ENCODE measurements at places on chromosomes 7 and 10. TPM values are rescaled to one million over a fixed set of nuclear protein-coding genes. Genes with fewer than 3 reads are reported as not detected.

SLC18A2 gene
- total RNA-seq: 0.92 TPM

AKR1C8 gene
- total RNA-seq: 0.27 TPM

CHAT gene
- total RNA-seq: not detected

GFRA1 gene
- not detected for total RNA-seq

HELLS gene
- 10.3 TPM for total RNA-seq

DRGX gene
- total RNA-seq: not detected

LIPK gene
- not detected for total RNA-seq

CNPY1 gene
- total RNA-seq: not detected

MUC12 gene
- total RNA-seq: 0.60 TPM

EMX2 gene
- total RNA-seq: not detected

TMEM139 gene
- total RNA-seq: 0.27 TPM

FAM13C gene
- not detected for total RNA-seq

DNA sequence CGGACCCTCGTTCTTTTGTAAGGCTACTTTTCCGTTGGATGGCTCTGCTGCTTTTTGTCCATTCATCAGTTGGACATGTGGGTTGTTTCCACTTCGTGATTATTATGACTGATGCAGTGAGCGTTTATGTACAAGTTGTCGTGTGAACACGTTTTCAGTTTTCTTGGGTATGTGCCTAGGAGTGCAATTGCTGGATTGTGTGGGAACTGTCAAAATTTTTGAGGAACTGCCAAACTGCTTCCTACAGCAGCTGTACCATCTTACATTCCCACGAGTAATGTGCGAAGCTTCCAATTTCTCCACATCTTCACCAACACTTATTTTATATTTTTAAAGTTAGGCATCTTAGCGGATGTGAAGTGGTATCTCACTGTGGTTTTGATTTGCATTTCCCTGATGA is 10.4 kb downstream of the FKBP6 start:
- no peak for DNase-seq
- no peak overlapping the region for H3K4me3 ChIP-seq
- H3K27me3 ChIP-seq: no peaks in the 10 kb centered on the region

- H3K27me3 ChIP-seq: no peaks in the 10 kb centered on the region
- H3K27ac ChIP-seq: no peak overlapping the region
- no peak overlapping the region for H3K4me3 ChIP-seq
These were observed 103.5 kb upstream of the FAM3C start for GRCh38 chr7:121499624-121500023.

GRCh38 chr10:30529373-30529998 is 95.5 kb downstream of the MAP3K8 start:
- no peaks in the 10 kb centered on the region for H3K27me3 ChIP-seq
- peaks cover 63% of the 10 kb centered on the region for H3K4me1 ChIP-seq
- H3K36me3 ChIP-seq: no peaks in the 10 kb centered on the region
- DNase-seq: peak; percentile 89
- H3K27ac ChIP-seq: peak overlapping the region; percentile 89

- no peaks in the 10 kb centered on the region for H3K4me1 ChIP-seq
- H3K4me3 ChIP-seq: no peak overlapping the region
- no peaks in the 10 kb centered on the region for H3K36me3 ChIP-seq
- DNase-seq: no peak
- H3K27ac ChIP-seq: no peak overlapping the region
These were observed 231.5 kb downstream of the TNS3 start for GRCh38 chr7:47350425-47350824.

DNA sequence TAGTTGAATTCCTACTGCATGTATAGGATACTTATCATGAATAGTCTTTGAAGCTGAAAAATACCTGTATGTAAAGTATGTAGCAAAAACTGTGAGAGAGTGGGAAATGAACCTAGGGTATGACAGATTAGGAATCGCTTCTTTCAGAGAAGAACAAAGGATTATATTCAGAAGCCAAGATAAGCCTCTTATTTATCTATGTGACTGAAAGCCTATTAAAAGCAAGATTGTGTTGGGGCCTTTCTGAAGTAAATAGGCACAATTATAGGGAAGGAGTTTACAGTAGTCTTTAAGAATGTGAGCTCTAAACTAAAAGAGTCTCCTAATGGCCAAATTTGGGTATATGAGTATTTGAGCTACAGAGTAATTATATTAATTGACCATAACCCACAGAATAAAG is 102.1 kb downstream of the MTERF1 start:
- H3K4me3 ChIP-seq: no peak overlapping the region
- no peaks in the 10 kb centered on the region for H3K27me3 ChIP-seq
- H3K4me1 ChIP-seq: no peaks in the 10 kb centered on the region
- DNase-seq: no peak

DNA sequence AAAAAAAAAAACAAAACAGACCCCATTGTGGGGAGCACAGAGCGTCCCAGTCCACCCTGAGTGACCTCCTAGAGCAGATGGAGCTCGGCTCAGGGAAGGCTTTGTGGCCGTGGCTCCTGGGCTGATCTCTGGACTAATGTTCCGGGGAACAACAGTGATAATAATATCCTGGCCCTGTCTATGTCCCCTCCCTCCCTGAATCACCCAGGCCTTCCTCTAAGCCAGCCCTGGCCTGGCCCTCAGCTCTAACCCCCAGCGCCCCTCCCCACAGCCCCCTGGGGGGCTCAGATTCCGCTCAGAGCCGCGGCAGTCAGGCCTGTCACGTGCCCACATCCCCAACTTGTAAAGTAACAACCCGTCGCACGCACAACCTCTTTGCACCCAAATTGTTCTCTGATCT is 48.3 kb downstream of the MICALL2 start:
- peaks cover 11% of the 10 kb centered on the region for H3K27me3 ChIP-seq
- peaks cover 15% of the 10 kb centered on the region for H3K4me1 ChIP-seq
- no peak overlapping the region for H3K27ac ChIP-seq
- DNase-seq: no peak
- no peak overlapping the region for H3K4me3 ChIP-seq

DNA sequence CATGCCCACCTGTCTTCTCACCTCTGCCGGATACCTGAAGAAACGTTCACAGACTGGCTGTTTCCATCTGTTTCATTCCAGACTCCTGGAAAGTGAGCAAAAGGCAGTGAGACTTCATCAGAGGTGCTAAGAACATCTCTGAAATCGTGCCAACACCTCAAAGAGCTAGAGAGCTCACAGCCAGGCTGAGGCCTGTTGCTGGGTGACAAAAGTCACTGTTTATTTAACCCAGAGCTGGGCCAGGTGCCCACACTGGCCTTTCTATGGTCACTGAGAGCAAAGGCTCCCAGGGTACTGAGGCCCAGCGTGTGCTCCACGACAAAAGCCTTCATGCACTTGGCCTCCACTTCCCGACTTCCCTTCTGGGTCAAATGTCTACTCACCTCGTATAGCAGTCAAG is 3.7 kb upstream of the NANOS1 start:
- no peaks in the 10 kb centered on the region for H3K27me3 ChIP-seq
- peaks cover 10% of the 10 kb centered on the region for H3K4me1 ChIP-seq
- DNase-seq: no peak
- no peak overlapping the region for H3K4me3 ChIP-seq
- no peaks in the 10 kb centered on the region for H3K36me3 ChIP-seq
- no peak overlapping the region for H3K27ac ChIP-seq

GRCh38 chr7:117718116-117718835 is 155.0 kb downstream of the CTTNBP2 start:
- no peaks in the 10 kb centered on the region for H3K4me1 ChIP-seq
- no peak overlapping the region for H3K27ac ChIP-seq
- no peak overlapping the region for H3K4me3 ChIP-seq
- DNase-seq: no peak
- no peaks in the 10 kb centered on the region for H3K27me3 ChIP-seq

- no peak for DNase-seq
- no peaks in the 10 kb centered on the region for H3K27me3 ChIP-seq
- H3K4me3 ChIP-seq: no peak overlapping the region
- H3K4me1 ChIP-seq: peaks cover 2% of the 10 kb centered on the region
- no peak overlapping the region for H3K27ac ChIP-seq
- no peaks in the 10 kb centered on the region for H3K36me3 ChIP-seq
These were observed 44.8 kb downstream of the MALSU1 start for GRCh38 chr7:23343806-23344475.

DNA sequence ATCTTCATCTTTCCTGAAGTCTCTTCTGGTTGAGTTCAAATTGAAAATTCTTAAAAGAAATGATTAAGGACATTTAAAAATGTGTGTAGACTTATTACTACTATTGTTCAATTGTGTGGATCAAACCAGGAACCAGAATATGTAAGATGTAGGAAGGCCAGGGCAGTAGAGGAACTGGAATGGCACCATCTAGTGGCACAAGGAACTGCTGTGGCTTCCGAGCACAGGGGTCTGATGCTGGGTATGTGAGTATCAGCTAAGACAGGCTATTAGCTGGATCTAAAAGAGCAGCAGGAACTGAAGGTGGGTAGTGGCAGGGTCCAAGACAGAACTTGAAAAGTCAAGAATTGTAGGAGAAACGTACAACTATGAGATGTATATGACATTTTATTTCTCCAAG is 247.3 kb downstream of the SEMA3A start:
- no peaks in the 10 kb centered on the region for H3K27me3 ChIP-seq
- no peak overlapping the region for H3K4me3 ChIP-seq
- no peaks in the 10 kb centered on the region for H3K36me3 ChIP-seq
- H3K27ac ChIP-seq: no peak overlapping the region
- DNase-seq: no peak

- H3K4me3 ChIP-seq: no peak overlapping the region
- no peak for DNase-seq
- no peak overlapping the region for H3K27ac ChIP-seq
- H3K36me3 ChIP-seq: no peaks in the 10 kb centered on the region
These were observed 11.1 kb upstream of the HERPUD2 start for GRCh38 chr7:35705932-35706461.

- peak overlapping the region; percentile 11 for H3K4me3 ChIP-seq
- peaks cover 38% of the 10 kb centered on the region for H3K4me1 ChIP-seq
- H3K27ac ChIP-seq: no peak overlapping the region
- H3K36me3 ChIP-seq: no peaks in the 10 kb centered on the region
These were observed 10.8 kb upstream of the PVRIG start for GRCh38 chr7:100208911-100209408.

- H3K27ac ChIP-seq: no peak overlapping the region
- DNase-seq: no peak
- H3K27me3 ChIP-seq: no peaks in the 10 kb centered on the region
- no peaks in the 10 kb centered on the region for H3K4me1 ChIP-seq
These were observed 126.6 kb downstream of the TRRAP start for GRCh38 chr7:99004781-99005500.

DNA sequence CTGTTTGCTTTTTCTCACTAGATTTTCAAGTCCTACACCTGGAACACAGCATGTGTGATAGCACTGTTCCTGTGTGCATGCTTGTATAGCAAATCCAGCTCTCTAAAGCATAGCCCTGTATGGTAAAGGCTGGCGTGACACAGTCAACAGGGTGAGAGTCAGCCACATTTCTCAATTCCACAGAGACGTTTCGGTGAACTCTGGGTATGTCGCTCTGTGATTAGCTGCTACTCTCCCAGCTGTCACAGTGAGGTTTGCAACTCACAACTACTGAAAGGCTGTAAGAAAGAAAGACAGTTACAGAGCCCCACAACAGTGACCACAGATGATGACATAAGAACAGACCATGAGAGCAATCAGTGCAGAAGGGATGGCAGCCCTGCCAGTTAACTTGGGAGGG is 170.6 kb upstream of the IMMP2L start:
- H3K4me3 ChIP-seq: no peak overlapping the region
- DNase-seq: no peak
- no peaks in the 10 kb centered on the region for H3K27me3 ChIP-seq
- no peak overlapping the region for H3K27ac ChIP-seq
- no peaks in the 10 kb centered on the region for H3K4me1 ChIP-seq

- H3K4me1 ChIP-seq: no peaks in the 10 kb centered on the region
- no peak overlapping the region for H3K4me3 ChIP-seq
- no peaks in the 10 kb centered on the region for H3K27me3 ChIP-seq
- no peak overlapping the region for H3K27ac ChIP-seq
- H3K36me3 ChIP-seq: no peaks in the 10 kb centered on the region
- DNase-seq: no peak
These were observed 243.0 kb upstream of the GLI3 start for GRCh38 chr7:42479816-42480633.

- H3K27ac ChIP-seq: peak overlapping the region; percentile 60
- peaks cover 39% of the 10 kb centered on the region for H3K4me1 ChIP-seq
- no peak for DNase-seq
- H3K4me3 ChIP-seq: peak overlapping the region; percentile 60
- no peaks in the 10 kb centered on the region for H3K27me3 ChIP-seq
- peaks cover 19% of the 10 kb centered on the region for H3K36me3 ChIP-seq
These were observed 631 bp downstream of the HPS6 start for GRCh38 chr10:102065561-102066398.

- no peaks in the 10 kb centered on the region for H3K36me3 ChIP-seq
- H3K27ac ChIP-seq: no peak overlapping the region
- no peak for DNase-seq
- no peaks in the 10 kb centered on the region for H3K4me1 ChIP-seq
- H3K27me3 ChIP-seq: no peaks in the 10 kb centered on the region
- no peak overlapping the region for H3K4me3 ChIP-seq
These were observed 33.8 kb downstream of the SLC16A9 start for GRCh38 chr10:59675812-59676211.

DNA sequence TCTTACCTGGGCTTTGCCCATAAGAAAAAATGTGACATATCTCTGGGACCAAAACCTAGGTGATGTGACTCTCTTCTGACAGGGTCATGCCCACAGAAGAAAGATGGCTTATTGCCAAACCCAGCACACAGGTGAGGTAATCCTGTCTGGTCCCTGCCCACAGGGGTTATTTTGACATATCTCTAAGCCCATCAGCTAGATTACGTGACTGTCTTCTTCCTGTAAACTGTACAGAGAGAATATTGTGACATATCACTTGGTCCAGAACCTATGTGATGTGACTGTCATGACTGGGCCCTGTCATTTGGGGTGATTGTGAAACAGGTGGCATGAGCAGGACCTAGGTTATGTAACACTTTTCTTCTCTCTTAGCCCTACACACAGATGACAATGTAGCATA is 48.8 kb upstream of the ZNF680 start:
- no peak overlapping the region for H3K27ac ChIP-seq
- H3K36me3 ChIP-seq: no peaks in the 10 kb centered on the region
- DNase-seq: no peak
- no peaks in the 10 kb centered on the region for H3K27me3 ChIP-seq
- no peak overlapping the region for H3K4me3 ChIP-seq
- H3K4me1 ChIP-seq: no peaks in the 10 kb centered on the region

DNA sequence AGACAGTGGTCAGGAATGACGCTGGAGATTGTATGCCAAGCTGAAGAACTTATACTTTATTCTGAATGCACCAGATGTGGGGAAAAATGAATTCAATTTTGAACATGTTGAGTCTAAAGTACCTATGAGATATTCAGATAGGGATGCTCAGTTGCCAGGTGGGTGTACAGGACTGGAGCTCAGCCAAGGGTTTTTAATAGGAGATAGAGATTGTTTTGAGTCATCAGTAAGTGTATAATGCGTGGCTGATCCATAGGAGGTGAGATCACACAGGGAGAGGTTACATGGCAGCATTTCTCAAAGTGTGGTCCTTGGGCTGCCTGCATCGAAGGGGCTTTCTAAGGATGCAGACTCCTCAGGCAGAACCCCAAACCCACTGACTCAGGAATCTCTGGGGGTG is 6.8 kb upstream of the HIPK2 start:
- H3K27me3 ChIP-seq: peaks cover 7% of the 10 kb centered on the region
- no peak overlapping the region for H3K4me3 ChIP-seq
- no peak overlapping the region for H3K27ac ChIP-seq
- no peaks in the 10 kb centered on the region for H3K36me3 ChIP-seq
- no peaks in the 10 kb centered on the region for H3K4me1 ChIP-seq
- no peak for DNase-seq
